ENCODE measurements at places on chromosomes 2 and 18.

DNA sequence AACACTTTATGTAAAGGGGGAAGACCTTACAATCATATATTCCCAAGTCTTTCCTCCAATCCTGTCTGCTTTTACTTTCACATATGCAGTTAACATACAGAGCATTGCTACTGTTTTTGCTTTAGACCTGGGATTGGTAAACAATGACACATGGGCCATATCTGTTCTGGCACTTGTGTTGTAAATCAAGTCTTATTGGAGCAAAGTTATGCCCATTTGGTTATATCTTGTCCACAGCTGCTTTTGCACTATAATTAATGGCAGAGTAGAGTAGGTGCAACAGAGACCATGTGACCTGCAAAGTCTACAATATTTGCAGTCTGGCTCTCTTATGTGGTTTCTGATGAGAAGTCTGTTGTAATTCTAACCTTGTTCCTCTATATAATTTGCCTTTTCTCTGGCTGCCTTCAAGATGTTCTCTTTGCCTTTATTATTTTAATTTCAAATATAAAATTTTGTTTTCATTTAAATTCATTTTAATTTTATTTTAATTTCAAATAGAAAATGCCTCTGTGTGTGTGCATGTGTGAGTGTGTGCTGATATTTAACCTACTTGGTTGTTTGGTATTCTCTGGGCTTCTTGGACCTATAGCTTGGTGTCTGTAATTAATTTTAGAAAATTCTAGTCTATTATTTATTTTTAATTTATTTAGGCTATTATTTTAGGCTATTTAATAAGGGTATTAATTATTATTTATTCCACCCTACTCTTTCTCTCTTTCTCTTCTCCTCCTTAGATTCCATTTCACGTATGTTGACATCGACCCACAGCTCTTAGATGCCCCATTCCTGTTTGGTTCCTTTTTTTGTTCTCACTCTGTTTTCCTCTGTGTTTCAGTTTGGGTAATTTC, 16.8 kb upstream of the LPIN1 start:
- DNase-seq: no peak

- no peak for DNase-seq
Observed at GRCh38 chr18:63819786-63820185, 44.6 kb downstream of the SERPINB7 start.

- DNase-seq: no peak
Observed at GRCh38 chr2:12396699-12397098, 320.0 kb upstream of the TRIB2 start.

GRCh38 chr2:173496746-173497145, 142.1 kb downstream of the CDCA7 start:
- DNase-seq: no peak

DNA sequence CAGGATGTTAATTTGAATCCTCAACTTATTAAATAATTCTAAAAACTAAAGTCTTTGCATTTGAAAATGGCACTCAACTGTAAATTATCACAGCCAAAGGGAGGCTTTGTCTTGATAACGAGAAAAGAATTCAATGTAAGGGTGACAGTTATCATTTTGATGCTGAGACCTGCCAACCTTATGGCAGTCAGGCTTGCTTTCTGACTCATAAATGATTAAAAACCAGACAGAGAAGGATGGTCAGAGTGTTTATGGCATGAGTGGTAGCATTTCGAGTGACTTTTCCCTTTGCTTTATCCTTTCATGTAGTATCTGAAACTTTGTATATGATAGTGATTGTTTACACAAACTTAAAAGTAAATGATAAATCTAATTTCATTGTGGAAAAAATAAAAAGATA, 53.9 kb upstream of the EPC2 start:
- no peak for DNase-seq

DNA sequence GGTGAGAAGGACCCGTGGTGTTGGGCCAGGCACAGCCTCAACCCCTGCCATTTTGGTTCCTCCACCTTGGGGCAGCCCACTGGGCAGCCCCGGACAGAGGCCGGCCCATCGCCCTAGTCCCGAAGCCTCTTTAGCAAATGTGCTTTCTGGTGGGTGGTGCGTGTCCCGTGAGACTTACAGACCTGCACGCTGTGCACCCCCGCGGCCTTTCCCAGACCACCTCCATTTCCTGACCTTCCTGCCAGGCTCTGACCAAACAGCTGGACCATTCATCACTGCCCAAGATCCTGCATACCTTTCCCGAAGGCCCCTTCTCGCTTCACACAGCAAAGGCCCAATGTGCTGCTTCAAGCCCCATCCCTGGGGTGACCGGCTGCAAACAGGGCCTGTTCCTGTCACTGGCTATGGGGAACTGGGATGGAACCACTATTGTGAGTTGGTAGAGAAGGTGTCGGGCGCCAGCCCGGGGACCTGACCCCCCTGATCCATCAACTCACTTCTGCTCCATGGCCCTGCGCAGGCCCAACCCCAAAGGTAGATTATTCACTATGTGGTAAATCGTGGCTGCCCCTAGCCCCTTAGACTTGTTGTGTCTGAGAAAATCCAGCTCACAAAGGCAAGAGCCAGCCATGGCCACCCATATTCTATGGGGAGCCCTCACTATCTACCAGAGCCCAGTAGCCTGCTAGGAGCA, 341.0 kb downstream of the EIPR1 start:
- DNase-seq: no peak

- no peak for DNase-seq
Observed at GRCh38 chr18:12989397-12990122, 1.6 kb upstream of the CEP192 start.

- DNase-seq: no peak
Observed at GRCh38 chr2:127451981-127452380, 33.8 kb downstream of the PROC start.

- DNase-seq: no peak
Observed at GRCh38 chr2:77873506-77873905, 351.3 kb upstream of the LRRTM4 start.

DNA sequence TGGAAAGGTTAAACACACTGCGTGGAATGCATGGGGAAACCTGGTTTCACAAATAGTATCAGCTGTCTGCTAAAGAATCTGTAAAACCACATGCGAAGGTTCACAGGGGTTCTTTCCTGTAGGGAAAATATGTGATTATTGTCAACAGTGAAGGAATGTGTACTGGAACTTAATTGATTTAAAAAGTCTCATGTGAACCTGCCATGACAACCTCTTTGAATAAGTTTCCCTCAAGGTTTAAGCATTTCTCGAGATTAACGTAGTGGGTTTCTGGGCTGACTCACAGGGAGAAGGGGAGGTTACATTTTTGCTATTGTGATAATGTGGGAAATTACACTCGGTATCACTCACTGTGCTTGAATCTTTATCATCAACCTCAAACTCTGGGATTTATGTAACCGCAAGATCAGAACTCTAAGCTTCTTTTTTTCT, 28.2 kb upstream of the IL1R1 start:
- no peak for DNase-seq

GRCh38 chr18:28040716-28041115, 136.2 kb downstream of the CDH2 start:
- no peak for DNase-seq

DNA sequence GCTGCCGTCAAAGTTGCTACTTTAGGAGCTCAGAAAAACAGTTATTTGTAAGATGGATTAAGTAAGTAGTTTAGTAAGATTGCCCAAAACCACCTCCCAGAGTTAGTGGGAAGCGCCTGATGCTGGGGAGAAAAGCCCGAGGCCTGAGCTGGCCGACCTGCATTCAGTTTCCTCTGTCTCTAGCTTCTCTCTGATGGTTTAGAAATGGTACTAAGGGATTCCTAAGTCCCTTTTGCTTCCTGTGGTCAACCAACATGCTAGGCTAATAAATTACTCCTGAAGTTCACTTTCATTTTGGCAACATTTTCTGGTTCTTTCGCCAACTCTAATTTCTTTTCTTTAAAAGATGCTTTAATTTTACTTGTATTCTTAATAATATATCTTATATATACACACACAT, 60.1 kb downstream of the ASAP2 start:
- no peak for DNase-seq

GRCh38 chr2:223588251-223588650, 13.9 kb downstream of the SCG2 start:
- no peak for DNase-seq

GRCh38 chr2:231387904-231388724, 7.4 kb upstream of the B3GNT7 start:
- DNase-seq: no peak

DNA sequence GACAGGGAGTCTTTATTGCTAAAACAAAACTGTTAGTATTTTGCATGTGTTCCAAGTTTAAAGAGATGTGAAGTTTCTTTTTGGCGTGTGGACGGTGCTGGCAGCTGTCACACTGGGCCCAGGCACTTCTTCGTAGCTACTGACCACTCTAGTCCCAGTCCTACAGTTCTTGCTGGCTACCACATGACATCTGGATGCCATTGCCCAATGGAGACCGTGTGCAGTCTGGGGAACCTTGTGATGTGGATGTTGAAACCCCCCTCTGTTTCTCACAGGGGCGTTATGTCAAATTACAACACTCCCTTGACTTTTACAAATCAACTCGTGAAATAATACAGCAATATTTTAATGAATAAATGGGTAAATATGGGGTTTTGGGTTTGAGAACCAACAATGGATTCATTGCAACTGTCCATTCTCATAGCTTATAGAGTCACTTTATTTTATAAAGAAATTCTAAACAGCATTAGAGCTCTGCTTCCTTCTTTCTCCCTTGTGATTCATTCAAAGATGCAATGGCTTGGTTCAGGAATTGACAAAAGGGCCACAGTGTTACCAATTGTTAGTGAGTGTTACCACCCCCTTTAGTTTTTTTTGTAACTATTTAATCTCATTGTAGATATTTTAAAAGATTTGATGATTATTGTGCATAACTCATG, 1.2 kb downstream of the GPD2 start:
- DNase-seq: no peak

DNA sequence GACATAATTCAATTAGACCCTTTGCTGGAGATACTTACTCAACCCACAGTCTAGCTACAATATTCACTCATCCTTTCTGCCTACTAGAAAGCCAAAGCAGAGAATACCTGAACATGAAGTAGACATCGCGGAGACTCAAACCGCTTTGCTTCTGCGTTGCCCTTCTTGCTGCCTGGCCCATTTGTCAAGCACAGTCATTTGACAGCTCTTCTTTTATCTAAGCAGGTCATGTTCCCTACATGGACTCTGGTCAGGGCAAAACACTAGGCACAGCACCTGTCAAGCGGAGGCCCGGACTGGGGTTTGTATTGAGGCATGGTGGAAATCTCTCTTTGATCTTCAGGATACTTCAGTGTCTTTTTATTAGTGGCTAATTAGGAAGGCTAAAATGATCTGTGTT, 89.7 kb downstream of the FARSB start:
- no peak for DNase-seq

- DNase-seq: no peak
Observed at GRCh38 chr18:50424877-50425690, 50.2 kb downstream of the SKA1 start.

GRCh38 chr2:172442072-172442895, 14.9 kb downstream of the ITGA6 start:
- DNase-seq: peak; percentile 33

- DNase-seq: no peak
Observed at GRCh38 chr2:44285174-44285573, 9.9 kb downstream of the SLC3A1 start.

GRCh38 chr2:219527076-219527394, 12.8 kb downstream of the ASIC4 start:
- DNase-seq: no peak

DNA sequence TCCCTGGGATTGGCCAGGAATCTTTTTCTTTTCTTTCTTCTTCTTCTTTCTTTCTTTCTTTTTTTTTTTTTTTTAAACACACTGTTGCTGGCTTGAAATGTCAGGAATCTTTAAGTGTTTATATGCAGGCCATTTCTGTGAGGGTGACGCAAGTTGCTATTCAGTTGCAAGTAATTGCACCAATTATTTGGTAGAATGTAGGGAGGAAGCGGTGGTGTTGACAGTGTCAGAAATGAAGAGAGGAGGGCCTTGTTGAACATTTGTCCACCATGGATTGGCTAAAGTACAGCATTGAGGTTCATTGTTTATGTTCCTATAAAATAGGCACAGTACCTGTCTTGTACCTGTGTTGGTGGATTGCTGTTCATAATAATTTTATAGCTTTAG, 6.5 kb downstream of the RPIA start:
- DNase-seq: no peak

GRCh38 chr2:72778410-72778809, 47.4 kb downstream of the EXOC6B start:
- DNase-seq: no peak

- DNase-seq: no peak
Observed at GRCh38 chr2:236956031-236956618, 129.6 kb upstream of the COPS8 start.

GRCh38 chr2:147430408-147430807, 414.4 kb upstream of the ACVR2A start:
- DNase-seq: no peak

GRCh38 chr2:200383380-200384110, 77.1 kb downstream of the SPATS2L start:
- no peak for DNase-seq
